ENCODE measurements at places on chromosomes 3 and 15.

GRCh38 chr15:41878355-41878699 is 15.5 kb downstream of the SPTBN5 start:
- DNase-seq, result no peak

DNA sequence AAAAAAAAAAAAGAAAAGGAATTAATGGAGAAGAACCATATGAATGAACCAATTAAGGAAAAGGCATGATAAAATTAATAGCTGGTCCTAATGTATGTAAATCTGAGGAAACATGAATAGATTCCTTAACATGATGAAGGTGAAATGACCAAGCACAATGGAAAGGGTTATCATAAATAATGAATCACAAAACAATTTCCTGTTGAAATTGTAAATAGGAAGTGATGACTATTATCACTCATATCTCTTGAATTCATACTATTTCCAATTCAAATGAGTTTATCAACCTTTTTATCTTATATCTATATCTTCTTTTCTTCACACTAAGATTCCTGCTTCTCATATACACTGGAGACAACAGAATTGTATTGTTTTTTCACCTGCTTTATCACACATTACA is 32.0 kb downstream of the AADACL2 start:
- no peak for DNase-seq

DNA sequence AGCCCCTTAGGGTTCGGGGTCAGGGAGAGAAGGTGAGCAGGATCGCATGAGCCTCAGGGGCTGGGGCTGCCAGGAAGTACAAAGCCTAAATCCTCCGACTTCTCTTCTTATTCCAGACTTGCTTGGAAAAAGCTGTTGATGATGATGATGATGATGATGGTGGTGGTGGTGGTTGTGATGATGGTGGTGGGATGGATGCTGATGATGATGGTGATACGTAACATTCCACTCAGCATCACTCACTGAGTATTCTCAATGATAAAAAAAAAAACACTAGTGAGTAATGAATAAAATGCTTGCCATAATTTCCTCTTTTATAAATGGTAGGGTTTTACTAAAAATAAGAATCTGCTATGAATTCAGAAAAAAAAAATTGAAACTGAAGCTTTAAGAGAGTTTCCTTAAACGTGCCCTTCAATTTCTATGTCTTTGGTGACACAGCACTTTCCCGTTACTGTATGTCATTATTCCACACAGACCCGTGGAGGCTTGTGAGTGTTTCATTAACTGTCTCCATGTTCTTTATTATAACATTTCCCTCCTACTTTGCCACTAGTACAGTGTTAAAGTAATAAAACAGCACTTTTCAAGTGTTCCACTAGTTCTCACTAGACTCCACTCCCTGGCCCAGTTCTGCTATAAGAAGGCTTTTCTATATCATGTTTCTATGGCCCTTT is 5.4 kb upstream of the ACAN start:
- DNase-seq, result no peak

GRCh38 chr3:79390352-79390751 is 377.4 kb downstream of the ROBO1 start:
- DNase-seq, result no peak

GRCh38 chr15:66986951-66987350 is 78.5 kb upstream of the SMAD3 start:
- DNase-seq, result no peak

GRCh38 chr3:44021651-44022594 is 219.8 kb upstream of the TOPAZ1 start:
- no peak for DNase-seq

DNA sequence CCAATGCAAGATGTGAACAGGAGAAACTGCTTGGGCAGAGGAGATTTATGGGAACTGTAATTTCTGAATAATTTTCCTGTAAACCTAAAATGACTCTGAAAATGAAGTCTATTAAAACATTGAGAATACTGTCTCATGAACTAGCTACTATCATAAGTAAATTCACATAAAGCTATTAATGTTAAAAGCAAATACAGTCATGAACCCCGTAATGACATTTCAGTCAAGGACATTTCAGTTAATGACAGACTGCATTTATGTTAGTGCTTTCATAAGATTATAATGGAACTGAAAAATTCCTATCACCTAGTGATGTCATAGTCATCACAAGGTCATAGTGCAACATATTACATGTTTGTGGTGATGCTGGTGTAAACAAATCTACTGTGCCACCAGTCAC is 17.2 kb downstream of the CBLB start:
- no peak for DNase-seq

DNA sequence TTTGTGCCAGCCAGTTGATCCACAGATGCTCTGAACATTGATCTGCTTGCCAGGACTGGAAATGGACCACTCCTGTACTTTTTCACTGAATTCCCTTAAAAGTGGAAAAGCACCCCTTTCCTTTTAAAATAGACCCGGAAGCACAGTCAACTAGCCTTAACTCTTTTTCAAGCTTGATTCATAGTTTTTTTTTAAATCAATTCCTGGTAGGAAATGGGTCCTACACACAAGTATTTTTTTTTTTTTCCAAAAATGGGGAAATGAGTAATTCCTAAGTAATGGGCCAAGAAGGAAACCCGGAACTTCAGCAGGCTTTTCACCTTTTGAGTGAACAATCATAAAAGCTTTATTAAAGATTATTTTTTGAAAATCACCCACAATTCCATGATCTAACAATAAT is 234.4 kb upstream of the ADAMTS9 start:
- no peak for DNase-seq

GRCh38 chr15:96418146-96418545 is 87.6 kb downstream of the NR2F2 start:
- DNase-seq, result no peak

GRCh38 chr3:126606001-126606400 is 47.3 kb upstream of the C3orf22 start:
- DNase-seq, result no peak

- no peak for DNase-seq
These were observed 40.0 kb downstream of the MAP4 start for GRCh38 chr3:47976135-47976732.

- DNase-seq, result no peak
These were observed 138.0 kb downstream of the FBN1 start for GRCh38 chr15:48507416-48508065.

Measured in activated T-helper 9 cell treated with anti-CD3 and anti-CD28 coated beads, Interleukin-2, amount 50 U/mL, for 16 hours (primary cell).